ENCODE measurements at places on chromosomes 4 and X. TPM values are rescaled to one million over a fixed set of nuclear protein-coding genes. Genes with fewer than 3 reads are reported as not detected.

The NEUROG2 gene
- total RNA-seq = 0.09 TPM

The MAOB gene
- 0.74 TPM for total RNA-seq

The DKC1 gene
- total RNA-seq = 123 TPM

The CXCL3 gene
- 3.5 TPM for total RNA-seq

- no peak overlapping the region for H3K4me3 ChIP-seq
- H3K4me1 ChIP-seq = peaks cover 60% of the 10 kb centered on the region
- no peak overlapping the region for H3K27ac ChIP-seq
- H3K36me3 ChIP-seq = peaks cover 11% of the 10 kb centered on the region
- DNase-seq = no peak
- H3K27me3 ChIP-seq = no peaks in the 10 kb centered on the region
Observed at GRCh38 chrX:86016139-86016538, 31.2 kb downstream of the CHM start.

DNA sequence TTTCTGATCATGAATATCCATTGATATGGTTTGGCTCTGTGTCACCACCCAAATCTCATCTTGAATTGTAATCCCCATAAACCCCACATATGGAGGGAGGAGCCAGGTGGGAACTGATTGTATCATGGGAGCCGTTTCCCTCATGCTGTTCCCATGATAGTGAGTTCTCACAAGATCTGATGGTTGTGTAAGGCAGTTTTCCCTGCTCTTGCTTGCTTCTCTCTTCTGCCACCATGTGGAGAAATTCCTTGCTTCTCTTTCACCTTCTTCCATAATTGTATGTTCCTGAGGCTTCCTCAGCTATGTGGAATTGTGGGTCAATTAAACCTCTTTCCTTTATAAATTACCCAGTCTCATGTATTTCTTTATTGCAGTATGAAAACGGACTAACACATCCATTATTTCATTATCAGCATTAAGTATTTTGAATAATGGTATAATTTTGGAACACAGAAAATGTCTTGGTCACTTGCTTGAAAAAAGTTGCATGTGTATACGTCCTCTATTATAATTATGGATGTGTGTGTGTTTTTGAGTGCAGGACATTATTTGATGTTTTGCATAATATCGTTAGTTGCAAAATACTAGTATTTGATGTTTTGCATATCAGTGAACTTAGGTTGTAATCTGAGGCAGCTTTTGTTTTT lies 334.6 kb downstream of the PCDH10 start:
- no peaks in the 10 kb centered on the region for H3K36me3 ChIP-seq
- peaks cover 12% of the 10 kb centered on the region for H3K4me1 ChIP-seq
- no peaks in the 10 kb centered on the region for H3K27me3 ChIP-seq
- H3K4me3 ChIP-seq = no peak overlapping the region
- DNase-seq = no peak
- H3K27ac ChIP-seq = no peak overlapping the region
